ENCODE measurements at places on chromosomes 5 and 9. TPM values are rescaled to one million over a fixed set of nuclear protein-coding genes. Genes with fewer than 3 reads are reported as not detected.

The SSBP2 gene
- 4.3 TPM for total RNA-seq

The TICAM2 gene
- total RNA-seq: 1.3 TPM

The PCDHB9 gene
- 0.09 TPM for total RNA-seq

The MELK gene
- total RNA-seq: 0.08 TPM

The CFAP157 gene
- total RNA-seq: not detected

The FLT4 gene
- total RNA-seq: 8.7 TPM

The C9 gene
- total RNA-seq: 3,238 TPM

The ABLIM3 gene
- total RNA-seq: 6.8 TPM

The ELOVL7 gene
- 2.3 TPM for total RNA-seq

The CKMT2 gene
- 0.59 TPM for total RNA-seq

The CAMSAP1 gene
- total RNA-seq: 6.3 TPM

The CER1 gene
- not detected for total RNA-seq

The PCDHB5 gene
- total RNA-seq: 0.42 TPM

Measured in liver (tissue), 10 donors.